ENCODE measurements at places on chromosomes 4 and X. TPM values are rescaled to one million over a fixed set of nuclear protein-coding genes. Genes with fewer than 3 reads are reported as not detected.
A peak's percentile ranks its signal among the peaks of the same experiment; 100 is the strongest.

GASK1B gene
- 0.06 TPM for polyA plus RNA-seq

DGKK gene
- polyA plus RNA-seq, result not detected

VCX3B gene
- not detected for polyA plus RNA-seq

PSAPL1 gene
- not detected for polyA plus RNA-seq

DNA sequence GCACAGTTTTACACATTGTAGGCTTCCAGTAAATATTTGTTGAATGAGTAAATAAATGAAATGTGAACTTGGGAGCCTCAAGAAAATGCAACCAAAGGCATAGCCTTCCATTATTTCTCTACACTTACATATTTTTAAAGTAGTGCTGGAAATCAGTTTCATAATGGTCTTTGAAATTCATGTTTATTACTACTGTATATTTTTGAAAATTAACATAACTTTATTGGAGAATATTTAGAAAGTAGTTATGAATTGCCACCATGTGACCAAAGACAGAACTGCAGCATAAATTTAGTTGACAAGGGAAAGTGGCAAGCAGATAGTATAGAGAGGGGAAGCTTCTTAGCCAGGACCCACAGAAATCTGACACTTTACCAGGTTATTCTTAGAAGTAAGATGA is 6.4 kb downstream of the TCEAL8 start:
- peak; percentile 27 for DNase-seq
- H3K36me3 ChIP-seq, result no peaks in the 10 kb centered on the region
- H3K27ac ChIP-seq, result no peak overlapping the region
- H3K27me3 ChIP-seq, result no peaks in the 10 kb centered on the region
- H3K4me3 ChIP-seq, result no peak overlapping the region

- peaks cover 3% of the 10 kb centered on the region for H3K4me1 ChIP-seq
- H3K27me3 ChIP-seq, result no peaks in the 10 kb centered on the region
- DNase-seq, result no peak
- H3K4me3 ChIP-seq, result no peak overlapping the region
Observed at GRCh38 chrX:72128881-72129280, 2.8 kb downstream of the RTL5 start.

DNA sequence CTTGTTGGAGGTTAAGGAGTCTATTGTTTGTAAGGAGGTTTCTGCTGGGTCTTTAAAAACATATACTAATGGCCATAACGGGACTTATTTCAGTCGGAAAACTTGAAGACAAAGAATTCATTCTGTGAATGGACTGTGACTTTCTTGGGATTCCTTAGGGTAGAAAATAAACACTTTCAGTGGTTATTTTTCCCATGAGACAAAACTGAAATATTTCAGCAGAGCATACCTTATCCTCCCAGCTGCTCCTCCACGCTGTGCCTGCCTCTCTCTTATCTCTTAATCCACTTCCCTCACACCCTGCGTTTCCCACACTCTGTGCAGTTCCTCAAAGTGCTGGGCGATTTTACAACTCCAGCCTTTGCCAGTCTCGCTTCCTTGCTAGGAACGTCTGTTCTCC is 47.1 kb upstream of the SORBS2 start:
- H3K4me3 ChIP-seq, result no peak overlapping the region
- no peak for DNase-seq
- H3K27ac ChIP-seq, result no peak overlapping the region
- H3K36me3 ChIP-seq, result no peaks in the 10 kb centered on the region
- no peaks in the 10 kb centered on the region for H3K4me1 ChIP-seq

DNA sequence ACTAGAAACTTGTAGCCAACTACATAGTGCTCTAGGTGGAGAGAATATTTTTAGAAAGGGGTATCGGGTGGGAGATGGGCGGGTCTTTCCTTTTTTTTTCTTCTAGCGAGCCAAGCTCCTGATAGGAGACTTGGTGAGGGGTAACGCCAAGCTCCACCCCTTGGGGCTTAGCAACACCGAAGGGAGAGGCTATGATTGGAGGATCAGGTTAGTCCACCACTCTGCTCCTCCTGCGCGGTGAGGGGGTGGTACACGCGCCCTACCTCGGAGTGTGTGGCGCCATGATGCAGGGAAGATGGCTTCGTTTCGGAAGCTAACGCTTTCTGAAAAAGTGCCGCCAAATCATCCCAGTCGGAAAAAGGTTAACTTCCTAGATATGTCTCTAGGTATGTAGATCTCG is at the start of gene LUZP4:
Gene LUZP4, plus strand, starts transcription at position 251 of the 400 bp plus-strand sequence. Its CDS starts 45 bp downstream, at position 296.
- no peaks in the 10 kb centered on the region for H3K4me1 ChIP-seq
- no peaks in the 10 kb centered on the region for H3K27me3 ChIP-seq
- no peak within 1 kb of the TSS for H3K27ac ChIP-seq
- DNase-seq, result no peak
- no peaks in the 10 kb centered on the region for H3K36me3 ChIP-seq

DNA sequence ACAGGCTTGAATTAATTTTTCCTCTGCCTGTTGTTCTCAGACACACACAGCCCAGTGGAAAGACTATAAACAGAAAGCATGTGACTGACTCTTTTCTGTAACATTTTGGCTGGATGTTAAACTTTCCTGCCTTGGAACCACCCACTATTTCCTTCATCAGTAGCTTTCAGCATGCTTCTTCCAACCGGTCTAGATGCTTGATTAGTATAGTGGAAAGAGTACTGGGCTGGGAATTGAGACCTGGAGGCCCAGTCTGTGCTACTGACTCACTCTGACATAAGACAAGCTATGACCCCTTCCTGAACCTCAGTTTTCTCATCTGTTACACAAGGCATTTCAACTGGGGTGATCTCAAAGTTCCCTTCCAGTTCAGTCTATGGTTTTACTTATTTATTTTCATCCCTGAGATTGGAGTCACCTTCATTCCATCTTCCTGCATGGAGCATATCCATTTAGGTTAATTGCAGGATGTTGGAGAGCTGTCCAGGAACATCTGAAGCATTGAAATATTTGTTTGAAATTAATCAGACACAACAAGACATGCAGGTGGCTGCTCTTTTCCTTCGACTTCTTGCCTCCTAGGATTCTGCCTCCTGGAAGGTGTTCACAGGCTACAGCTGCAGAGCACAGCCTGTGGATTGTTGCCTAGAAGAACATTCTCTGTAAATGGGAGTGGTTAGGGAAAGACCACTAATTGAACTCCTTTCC is 173.4 kb downstream of the RTL9 start:
- no peak overlapping the region for H3K4me3 ChIP-seq
- no peaks in the 10 kb centered on the region for H3K27me3 ChIP-seq
- H3K4me1 ChIP-seq, result no peaks in the 10 kb centered on the region
- no peaks in the 10 kb centered on the region for H3K36me3 ChIP-seq

DNA sequence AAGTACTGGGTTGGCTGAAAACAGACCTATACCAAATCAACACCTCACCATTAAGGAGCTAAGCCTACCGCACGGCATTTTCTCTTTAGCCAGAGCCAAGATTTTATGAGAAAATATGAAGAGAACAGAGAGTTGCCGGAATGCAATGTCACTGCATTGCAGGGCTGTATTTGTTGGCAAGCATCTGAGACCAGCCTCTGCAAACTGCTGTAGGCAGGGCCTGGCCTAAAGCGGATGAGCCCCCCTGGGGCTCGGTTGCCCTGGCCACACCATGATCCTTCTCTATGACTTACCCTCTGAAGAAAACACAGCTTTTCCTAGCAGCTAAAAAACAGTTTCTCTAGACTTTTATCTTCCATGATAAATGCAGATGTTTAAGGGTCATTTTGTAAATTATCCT is 120.5 kb upstream of the SORBS2 start:
- no peaks in the 10 kb centered on the region for H3K36me3 ChIP-seq
- no peak overlapping the region for H3K4me3 ChIP-seq
- H3K27me3 ChIP-seq, result no peaks in the 10 kb centered on the region
- H3K27ac ChIP-seq, result no peak overlapping the region
- DNase-seq, result no peak
- H3K4me1 ChIP-seq, result no peaks in the 10 kb centered on the region

GRCh38 chrX:37287741-37288444 is 61.3 kb upstream of the PRRG1 start:
- no peak overlapping the region for H3K27ac ChIP-seq
- H3K36me3 ChIP-seq, result no peaks in the 10 kb centered on the region
- peak; percentile 3 for DNase-seq
- no peaks in the 10 kb centered on the region for H3K27me3 ChIP-seq

GRCh38 chrX:107894038-107894437 is 68.4 kb downstream of the MID2 start:
- no peak overlapping the region for H3K4me3 ChIP-seq
- no peaks in the 10 kb centered on the region for H3K36me3 ChIP-seq
- DNase-seq, result peak; percentile 48
- H3K27ac ChIP-seq, result no peak overlapping the region

- peak overlapping the region; percentile 39 for H3K4me3 ChIP-seq
- peak; percentile 60 for DNase-seq
- H3K36me3 ChIP-seq, result no peaks in the 10 kb centered on the region
Observed at GRCh38 chr4:154332681-154333421, 158.7 kb downstream of the DCHS2 start.

DNA sequence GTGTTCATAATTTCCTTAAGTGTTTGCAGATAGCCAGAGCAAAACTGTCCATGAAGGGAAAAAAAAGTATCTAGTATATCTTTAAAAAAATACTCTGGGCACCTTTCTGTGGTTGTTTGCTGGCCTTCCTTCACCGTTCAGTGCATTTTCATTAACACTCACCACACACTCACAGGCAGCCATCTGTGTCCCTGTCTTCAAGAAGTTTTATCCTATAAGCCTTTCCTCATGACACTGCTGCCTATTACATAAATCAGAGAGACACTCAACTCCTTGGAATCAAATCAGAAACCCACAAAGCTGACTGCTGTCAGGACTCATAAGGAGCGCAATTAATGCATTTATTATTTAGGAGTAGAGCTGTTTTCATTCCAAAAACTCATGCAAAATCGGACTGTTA is 1720.2 kb downstream of the PCDH7 start:
- no peaks in the 10 kb centered on the region for H3K4me1 ChIP-seq
- H3K27ac ChIP-seq, result no peak overlapping the region
- no peak for DNase-seq
- H3K27me3 ChIP-seq, result no peaks in the 10 kb centered on the region
- H3K36me3 ChIP-seq, result no peaks in the 10 kb centered on the region

DNA sequence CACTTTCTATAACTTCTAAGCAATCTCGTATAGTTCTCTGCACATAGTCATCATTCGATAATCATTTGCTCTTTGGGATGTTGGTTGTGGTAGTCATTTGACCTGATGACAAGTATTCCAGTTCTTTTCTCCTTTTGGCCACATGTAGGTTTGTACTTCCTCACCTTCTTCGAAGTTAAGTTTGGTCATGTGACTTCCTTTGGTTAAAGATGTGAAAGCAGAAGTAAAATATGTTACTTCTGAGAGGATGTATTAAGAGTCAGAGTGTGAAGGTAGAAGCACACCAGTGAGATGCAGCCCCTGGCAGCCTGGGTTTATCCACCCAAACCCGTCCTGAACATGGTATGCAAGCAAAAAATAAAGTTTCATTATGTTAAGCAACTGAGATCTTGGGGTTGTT is 48.9 kb upstream of the ZNF518B start:
- no peaks in the 10 kb centered on the region for H3K36me3 ChIP-seq
- no peak overlapping the region for H3K27ac ChIP-seq
- no peak for DNase-seq
- H3K4me3 ChIP-seq, result no peak overlapping the region
- H3K27me3 ChIP-seq, result no peaks in the 10 kb centered on the region

GRCh38 chrX:122591546-122591945 is 592.5 kb upstream of the GRIA3 start:
- H3K4me1 ChIP-seq, result no peaks in the 10 kb centered on the region
- no peaks in the 10 kb centered on the region for H3K27me3 ChIP-seq
- H3K4me3 ChIP-seq, result no peak overlapping the region
- no peaks in the 10 kb centered on the region for H3K36me3 ChIP-seq
- DNase-seq, result no peak

DNA sequence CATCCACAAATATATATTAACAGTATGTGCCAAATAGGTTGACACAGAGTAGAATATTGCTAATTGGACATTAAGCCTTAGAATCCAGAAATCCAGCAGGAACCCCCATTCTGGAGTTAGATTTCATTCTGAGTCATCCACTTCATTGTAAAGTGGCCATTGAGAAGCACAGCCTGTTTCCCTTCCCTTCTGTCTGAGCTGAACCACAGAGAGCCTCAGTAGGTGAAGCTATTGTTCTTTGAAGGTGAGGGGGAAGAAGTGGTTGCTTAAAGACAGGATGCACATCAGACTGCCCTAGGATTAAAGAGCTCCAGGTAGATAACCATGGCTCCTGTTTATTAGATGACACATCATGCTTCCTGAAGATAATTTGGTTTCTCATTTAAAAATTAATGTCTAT is 30.6 kb upstream of the MCF2 start:
- no peaks in the 10 kb centered on the region for H3K36me3 ChIP-seq
- no peak overlapping the region for H3K27ac ChIP-seq
- no peak for DNase-seq
- H3K27me3 ChIP-seq, result no peaks in the 10 kb centered on the region

- no peak overlapping the region for H3K4me3 ChIP-seq
- no peak overlapping the region for H3K27ac ChIP-seq
- no peaks in the 10 kb centered on the region for H3K27me3 ChIP-seq
- peaks cover 8% of the 10 kb centered on the region for H3K36me3 ChIP-seq
Observed at GRCh38 chr4:75658876-75659275, 14.3 kb downstream of the G3BP2 start.

Measured in naive thymus-derived CD4-positive, alpha-beta T cell (primary cell).